CD4-positive, CD25-positive, alpha-beta regulatory T cell (primary cell): ENCODE measurements at places on chromosomes 1 and 21. TPM values are rescaled to one million over a fixed set of nuclear protein-coding genes. Genes with fewer than 3 reads are reported as not detected.

- no peak for DNase-seq
Observed at GRCh38 chr1:180171691-180172090, 17.0 kb downstream of the QSOX1 start.

GRCh38 chr1:15488371-15488770, 12.5 kb downstream of the CELA2B start:
- DNase-seq: no peak

- no peak for DNase-seq
Observed at GRCh38 chr21:33025489-33026442, at the start of gene OLIG2. Gene OLIG2 (plus strand): TSS chr21:33025935. CDS start chr21:33026863, 928 bp downstream.

Gene HAO2
- not detected for total RNA-seq

Gene PTPN7
- 124 TPM for total RNA-seq

DNA sequence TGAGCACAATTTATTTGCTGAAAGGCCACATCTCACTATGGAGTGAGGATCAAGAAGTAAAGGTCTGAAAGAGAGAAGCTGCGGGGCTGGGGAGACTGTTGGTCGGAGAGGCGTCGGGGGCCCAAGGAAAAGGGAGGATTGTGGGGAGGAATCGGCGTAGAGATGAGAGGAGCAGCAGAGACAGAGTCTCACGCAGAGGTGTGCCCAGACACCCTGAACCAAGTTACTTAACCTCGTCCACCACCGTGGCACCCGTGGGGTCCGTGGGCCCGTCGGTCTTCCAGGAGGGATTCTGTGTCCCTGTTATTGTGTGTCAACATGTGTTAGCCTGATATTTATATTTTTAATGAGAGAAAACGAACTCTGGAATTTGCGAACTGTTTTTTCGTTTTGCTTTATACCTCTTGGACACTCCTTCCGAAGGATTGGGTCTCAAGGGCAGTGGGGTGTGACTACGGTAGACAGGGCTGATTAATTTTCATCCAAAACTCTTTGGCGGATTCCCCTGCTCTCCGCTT, 3.8 kb upstream of the NBPF1 start:
- DNase-seq: no peak

GRCh38 chr1:48617252-48617651, 145.2 kb upstream of the SPATA6 start:
- no peak for DNase-seq

Gene CGN
- total RNA-seq: 0.37 TPM

DNA sequence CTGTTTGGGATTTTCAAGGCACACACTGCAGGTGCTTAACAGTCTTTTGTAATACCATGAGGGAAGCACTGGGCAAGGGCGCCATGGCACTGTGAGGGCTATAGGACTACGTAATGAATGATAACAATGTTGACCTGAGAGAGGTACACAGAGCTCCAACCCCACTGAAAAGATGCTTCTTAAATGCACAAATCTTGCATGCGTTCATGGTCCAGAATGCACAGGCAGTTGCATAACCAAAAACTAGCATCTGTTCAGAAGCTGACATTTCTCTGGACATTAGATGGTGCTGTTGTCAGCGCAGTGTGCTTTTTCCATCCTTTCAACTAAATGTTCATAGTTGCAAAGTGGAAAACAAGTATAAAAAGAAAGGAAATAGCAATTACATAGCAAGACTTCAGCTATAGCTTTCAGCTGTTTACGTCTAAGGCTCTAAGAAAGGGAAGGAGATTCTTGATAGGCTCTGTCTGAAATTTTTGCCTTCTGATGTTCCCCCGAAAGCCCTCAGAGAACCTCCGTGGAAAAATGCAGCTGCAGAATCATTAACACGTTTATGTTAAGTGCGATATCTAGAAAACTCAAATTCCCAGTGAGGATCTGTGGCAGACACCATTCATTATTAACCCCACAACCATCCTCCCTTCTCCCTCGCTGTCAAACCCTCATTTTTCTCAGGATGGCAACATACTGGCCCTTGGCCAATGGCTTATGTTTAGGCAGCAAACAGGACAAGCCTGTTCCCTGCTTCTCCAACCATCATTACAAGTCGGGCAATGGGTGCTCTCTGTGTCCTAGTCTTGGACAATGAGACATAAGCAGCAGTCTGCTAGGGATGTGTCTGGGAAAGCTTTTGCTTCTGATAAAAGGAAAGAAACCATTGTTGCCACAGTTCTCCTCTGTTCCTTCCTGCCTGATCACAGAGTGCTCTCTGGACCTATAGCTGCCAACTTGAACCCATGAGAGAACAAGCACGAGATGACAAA, 8.2 kb upstream of the TARBP1 start:
- DNase-seq: no peak

Gene TTC13
- total RNA-seq: 40.5 TPM

Gene TLR5
- total RNA-seq: 0.84 TPM

DNA sequence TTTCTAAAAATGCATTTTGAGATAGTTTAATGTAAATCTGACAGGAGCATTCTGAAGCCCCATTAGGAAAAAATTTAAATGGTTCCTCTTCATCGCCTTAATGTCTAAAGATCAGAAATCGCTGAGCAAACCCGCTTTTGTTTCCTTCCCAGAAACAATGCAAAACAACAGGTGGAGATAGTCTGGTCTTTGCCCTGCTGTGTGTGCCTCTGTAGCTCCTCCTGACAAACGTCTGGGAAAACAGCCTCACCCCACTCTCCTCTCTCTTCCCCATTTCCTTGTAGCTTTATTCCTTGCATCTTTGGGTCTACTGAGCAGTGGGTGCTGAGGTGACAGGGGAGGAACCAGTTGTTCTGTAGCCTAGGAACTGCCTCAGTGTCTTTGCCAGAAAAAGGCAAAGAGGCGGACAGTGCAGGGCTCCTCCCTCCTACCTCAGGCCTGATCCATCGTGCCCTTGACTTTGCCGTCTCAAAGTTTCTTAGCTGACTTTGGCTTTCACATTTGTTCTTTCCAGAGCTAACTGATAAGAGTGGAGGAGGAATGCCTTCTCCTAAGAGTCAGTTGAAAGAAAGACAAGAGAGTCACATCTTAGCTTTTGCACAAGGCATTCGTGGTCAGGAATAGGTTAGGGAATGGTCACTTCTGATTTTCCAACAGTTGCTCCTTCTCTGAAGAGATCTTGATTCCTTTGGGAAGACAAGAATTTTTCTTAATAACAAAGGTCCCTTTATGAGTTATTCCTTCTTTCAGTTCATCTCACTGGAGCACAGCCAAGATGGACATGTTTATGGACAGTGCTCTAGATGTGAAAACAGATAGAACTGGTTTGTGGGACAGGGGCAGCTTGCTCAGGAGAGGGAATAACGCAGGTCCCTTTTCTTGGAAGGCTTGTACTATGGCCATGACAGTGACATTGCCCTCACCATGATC, 24.9 kb downstream of the SYT11 start:
- no peak for DNase-seq

- DNase-seq: no peak
Observed at GRCh38 chr1:22889213-22889827, 83.3 kb downstream of the LACTBL1 start.
